Right kidney (tissue), 9 donors: ENCODE measurements at places on chromosomes 5 and 9.

DNA sequence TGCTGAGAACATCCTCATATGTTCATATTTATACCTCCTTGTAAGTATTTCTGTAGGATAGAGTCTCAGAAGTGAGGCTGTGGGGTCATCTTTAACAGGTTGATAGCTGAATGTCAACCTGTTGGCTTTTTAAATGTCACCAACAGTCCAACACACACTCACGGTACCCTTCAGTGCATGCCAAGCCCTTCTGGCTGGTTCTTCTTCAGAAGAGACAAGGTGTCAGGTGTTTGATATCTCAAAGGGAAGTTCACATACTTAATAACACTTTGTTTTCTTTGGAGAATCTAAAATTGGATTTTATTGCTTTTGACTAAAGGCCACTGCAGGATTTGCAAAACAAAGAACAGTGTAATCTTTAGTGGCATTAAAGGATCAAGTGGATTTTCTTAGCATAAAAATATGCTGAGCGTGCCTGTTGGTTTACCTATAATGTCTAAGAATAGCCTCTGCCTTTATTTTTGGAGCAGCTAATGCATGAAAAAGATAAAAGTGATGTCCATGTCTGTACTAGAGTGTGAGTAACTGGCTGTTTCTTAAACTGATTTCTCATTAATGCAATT is 58.2 kb downstream of the RGS3 start:
- no peak for DNase-seq

DNA sequence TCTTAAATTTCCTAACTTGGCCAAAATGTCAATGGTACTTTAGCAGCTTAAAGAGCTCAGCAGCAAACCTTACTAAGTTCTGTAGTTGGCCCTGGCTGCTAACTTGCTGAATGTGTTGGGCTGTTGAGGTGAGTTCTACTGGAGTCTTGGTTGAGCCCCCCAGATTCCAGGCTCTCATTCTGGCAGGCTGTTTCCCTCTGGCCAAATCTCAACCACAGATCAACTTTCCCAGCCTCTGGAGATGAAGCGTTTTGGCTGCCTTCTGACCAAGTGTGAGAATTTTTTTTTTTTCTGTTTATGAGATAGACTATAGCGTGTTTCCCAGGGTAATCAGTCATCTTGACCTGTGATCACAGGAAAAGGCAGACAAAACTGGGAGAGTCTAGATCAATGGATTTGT is 343.7 kb downstream of the EBF1 start:
- no peak for DNase-seq

DNA sequence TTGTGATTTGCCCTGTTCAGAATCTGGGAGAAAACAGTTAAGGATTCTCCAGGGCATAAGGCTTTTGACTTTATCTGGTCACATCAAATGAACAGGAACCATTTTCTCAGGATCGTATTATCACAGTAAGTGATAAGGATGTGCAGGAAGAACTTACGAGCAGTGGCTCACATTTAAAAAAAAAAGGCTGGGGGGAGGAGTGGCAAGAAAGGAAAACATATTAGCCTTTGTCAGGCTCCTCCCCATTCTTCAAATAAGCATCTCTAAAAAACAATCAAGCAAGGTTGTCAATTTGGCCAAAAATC is 234.3 kb upstream of the TMEM161B start:
- DNase-seq, result no peak

- DNase-seq, result peak; percentile 9
Observed at GRCh38 chr5:33588654-33589372, 148.0 kb downstream of the TARS1 start.

DNA sequence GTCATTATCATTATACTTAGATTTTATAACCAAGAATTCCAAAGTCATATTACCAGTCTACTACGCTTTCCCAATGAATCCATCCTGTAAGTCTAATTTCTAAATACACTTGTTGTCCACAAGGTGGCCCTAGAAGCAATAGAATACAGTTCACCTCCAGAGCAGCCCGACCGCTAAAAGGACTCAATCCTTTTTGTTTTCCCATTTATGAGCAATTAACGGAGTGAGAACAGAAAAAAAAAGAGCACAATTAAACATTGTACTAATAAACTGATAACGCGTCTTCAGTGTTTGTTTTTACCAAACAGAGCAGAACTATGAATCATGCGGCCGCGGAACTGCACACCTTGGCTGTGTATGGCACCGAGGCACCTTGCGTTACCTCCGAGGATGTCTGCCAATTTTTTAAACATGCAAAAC is 160.7 kb upstream of the DAPK1 start:
- DNase-seq, result peak; percentile 74

DNA sequence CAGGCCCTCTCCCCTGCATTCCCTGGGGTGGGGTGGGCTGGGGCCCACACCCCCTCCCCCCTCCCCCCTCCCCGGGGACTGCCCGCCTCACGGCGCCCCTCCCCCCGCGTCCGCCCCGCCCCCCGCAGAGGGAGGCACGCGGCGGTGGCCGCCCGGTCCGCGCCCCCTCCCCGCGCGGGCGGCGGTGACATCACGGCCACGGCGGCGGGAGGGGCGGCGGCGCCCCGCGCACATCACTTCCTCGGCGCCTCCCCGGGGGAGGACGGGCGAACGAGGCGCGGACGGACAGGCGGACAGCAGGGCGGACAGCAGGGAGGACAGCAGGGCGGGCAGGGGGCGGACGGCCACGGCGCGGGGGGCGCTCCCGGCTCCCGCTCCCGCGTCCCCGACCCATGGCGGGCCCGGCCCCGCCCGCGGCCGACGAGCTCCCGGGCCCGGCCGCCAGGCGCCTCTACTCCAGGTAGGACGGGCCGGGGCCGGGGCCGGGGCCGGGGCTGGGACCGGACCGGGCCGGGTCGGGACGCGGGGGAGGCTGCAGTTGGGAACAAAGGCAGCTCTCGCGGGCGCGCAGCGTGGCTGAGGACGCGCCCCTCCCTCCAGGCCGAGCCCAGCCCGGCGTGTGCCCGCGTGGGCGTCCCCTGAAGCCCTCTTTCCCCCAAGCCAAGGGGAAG is at the start of gene GPSM1:
Gene GPSM1, plus strand, starts transcription at position 236 of the 671 bp plus-strand sequence. Its CDS starts 157 bp downstream, at position 393.
- no peak for DNase-seq

DNA sequence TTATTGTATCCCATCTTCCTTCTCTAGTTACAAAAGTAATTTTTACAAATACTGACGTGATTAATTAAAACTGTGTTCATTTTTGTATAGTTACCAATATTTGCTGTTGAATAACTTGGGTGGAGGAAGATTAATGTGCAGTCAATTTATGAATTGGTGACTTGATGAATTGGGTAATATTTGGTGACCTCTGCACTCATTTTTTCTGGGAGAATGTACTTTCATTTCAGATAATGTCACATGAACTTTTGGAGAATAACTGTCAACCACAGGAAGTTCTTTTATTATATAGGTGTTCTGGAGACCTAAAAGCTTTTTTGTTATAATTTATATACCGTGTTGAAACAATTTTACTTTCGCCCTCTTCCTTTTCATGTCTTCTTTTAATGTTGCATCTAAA is 26.4 kb upstream of the FKTN start:
- DNase-seq, result no peak

DNA sequence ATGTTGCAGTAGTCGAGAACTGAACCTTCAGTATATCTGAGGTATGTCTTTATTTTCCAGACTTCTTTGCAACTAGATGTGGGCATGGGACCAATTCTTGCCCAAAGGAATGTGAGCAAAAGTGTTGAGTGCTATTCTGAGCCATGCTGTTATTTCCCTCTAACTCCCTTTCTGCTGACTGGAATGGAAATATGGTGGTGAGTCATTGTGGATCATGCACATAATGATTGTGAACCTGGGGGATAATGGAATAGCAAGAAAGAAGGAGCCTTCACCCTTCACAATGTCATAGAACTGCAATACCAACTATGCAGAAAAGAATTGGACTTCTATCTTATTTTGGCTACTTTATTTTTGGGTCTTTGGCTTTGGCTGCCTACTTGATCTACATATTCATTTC is 10.3 kb upstream of the DOCK2 start:
- no peak for DNase-seq

GRCh38 chr9:34588671-34589635 is 571 bp downstream of the CNTFR start:
- DNase-seq, result peak; percentile 70
